ENCODE measurements at places on chromosomes 3 and 15. TPM values are rescaled to one million over a fixed set of nuclear protein-coding genes. Genes with fewer than 3 reads are reported as not detected.

DNA sequence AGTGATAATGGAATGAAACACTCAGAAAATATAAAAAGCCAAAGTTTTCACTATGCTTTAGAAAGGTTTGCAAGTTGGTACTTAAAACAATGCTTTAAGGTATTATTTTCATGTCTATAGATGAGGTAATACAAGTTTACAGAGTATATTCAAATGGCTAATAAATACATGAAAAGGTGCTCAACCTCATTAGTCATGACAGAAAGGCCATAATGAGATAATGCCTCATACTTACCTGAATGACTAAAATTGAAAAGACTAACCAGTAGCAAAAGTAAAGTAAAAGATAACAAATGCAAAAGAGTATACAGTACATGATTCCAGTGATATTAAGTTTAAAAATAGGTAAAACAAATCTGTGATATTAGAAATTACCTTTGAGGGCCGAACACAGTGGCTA is 163.8 kb downstream of the SUCLG2 start:
- no peak for DNase-seq

GRCh38 chr3:47013231-47013630 is 33.8 kb downstream of the NBEAL2 start:
- DNase-seq: no peak

- no peak for DNase-seq
Measured at GRCh38 chr3:195458316-195458717, 15.5 kb upstream of the ACAP2 start.

The CDCP1 gene
- total RNA-seq: 1.7 TPM

The GOLGA8O gene
- total RNA-seq: not detected

DNA sequence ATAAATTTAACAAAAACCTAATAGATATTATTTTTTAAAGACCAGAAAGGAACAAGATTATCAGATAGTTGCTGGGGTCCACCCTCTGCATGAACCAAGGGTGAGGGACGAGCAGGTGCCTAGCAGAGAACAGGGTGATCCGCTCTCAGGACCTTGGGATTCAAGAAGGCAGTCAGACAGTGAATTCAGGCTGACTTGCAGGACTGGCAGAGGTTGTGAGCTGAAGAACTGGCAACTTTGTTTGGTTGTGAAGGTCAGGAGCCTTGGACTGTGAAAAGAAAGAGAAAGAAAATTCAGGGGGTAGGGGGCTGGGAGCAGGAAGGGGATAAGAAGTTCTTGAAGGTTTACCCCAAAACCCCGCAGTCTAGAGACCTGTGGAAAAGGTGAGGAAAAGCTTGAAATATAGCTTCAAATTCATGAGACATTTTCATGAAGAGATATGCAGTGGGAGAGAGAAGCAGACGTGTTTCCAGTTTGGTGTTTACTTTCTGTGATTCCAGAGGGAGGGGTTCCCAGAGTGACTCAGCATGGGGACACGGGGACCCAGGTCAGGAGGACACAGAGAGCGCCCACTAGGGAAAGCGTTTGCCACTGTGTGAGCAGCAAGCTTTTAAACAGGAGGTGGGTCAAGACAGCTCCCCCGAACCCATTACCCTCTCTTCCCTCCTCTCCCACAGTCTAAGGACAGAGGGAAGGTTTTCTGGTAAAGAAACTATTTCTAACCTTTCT is 217.2 kb upstream of the UMPS start:
- DNase-seq: no peak

GRCh38 chr3:21803604-21804003 is 52.6 kb upstream of the ZNF385D start:
- DNase-seq: no peak

The TXNRD3 gene
- total RNA-seq: 8.0 TPM
